ENCODE measurements at places on chromosomes 2 and 18.

- peak; percentile 93 for DNase-seq
Measured at GRCh38 chr2:239267288-239267951, 133.4 kb downstream of the HDAC4 start.

GRCh38 chr2:1591461-1591770, 152.9 kb downstream of the PXDN start:
- DNase-seq = no peak

DNA sequence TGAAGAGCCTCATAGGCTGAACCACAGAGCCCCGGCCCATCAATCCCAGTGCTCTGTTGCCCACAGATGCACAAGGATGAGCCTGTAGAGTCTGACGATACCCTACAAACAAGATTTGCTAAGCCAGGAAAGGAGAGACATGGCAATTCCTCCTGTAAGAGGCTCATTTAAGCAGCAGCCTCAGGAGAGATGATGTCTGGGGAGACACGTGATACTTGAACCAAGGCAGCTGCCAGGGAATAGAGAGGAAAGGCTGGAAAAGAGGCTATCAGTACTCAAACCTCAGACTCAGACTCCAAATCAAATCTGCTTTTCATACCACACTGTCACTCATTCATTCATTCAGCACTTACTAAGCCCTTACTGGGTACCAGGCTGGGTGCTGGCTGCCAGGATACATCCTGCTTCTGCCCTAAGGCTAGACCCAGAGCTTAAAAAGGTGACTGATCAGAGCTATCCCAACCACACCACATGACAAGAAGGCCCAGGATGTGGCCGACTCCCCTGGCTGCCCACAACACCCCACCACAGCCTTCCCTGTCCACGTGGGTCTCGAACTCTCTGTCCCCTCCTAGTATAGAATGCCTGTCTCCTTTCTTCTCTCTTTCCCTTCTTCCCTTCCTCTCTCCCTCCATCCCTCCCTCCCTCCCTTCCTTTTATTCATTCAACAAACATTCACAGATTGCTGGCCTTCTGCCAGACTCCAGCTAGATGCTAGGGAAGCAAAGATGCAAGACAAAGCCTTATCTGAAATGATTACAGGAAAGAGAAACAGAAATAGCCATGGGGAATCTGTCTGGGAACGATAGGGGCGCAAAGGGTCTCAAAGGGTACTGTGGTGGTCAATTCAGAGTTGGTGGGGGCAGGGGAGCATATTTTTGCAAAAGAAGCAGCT, 23.4 kb upstream of the KCNK3 start:
- no peak for DNase-seq

- no peak for DNase-seq
Measured at GRCh38 chr18:45654677-45655076, 39.4 kb downstream of the SLC14A2 start.

DNA sequence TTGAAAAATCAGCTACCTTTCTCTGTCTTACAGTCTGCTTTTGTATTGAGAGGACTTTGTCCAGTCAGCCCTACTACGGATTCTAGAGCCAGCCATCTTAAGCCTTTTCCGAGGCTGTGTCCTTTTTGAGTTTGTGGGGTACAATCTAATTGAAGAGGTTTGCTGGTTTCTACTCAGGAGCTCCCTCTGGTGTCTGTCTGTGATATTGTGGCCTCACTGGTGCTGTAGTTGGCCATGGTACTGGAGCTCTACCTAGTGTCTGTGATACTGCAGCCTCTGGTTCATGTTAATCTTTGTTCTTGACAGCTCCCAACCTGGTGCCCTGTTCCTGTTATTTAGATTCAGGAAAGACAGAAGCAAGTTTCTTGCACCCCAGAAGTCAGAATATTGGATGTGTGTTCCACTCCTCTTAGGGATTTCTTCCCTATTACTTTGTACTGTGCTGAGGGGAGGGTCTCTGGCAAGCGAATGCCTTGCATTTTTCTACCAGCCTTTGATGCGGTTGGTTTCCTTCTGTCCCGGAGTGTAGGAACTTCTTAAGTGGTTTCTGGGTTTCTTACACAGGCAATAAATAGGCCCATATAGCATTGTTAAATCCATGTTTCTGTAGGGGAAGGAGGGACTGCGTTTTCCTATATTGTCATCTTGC, 78.5 kb downstream of the ACSL3 start:
- peak; percentile 51 for DNase-seq

All from CD4-positive, alpha-beta T cell treated with Interleukin-6 for 4 hours (primary cell).